ENCODE measurements at places on chromosomes 3 and 15. TPM values are rescaled to one million over a fixed set of nuclear protein-coding genes. Genes with fewer than 3 reads are reported as not detected.

Gene P2RY13
- total RNA-seq: 1.1 TPM

Gene SCAANT1
- not detected for total RNA-seq

Gene CHRM5
- not detected for total RNA-seq

Gene ZNF80
- not detected for total RNA-seq

Gene RTF1
- total RNA-seq: 31.5 TPM

Gene ZNF280D
- total RNA-seq: 60.8 TPM

Gene CKMT1B
- total RNA-seq: 0.31 TPM

Gene PIERCE2
- 6.4 TPM for total RNA-seq

Gene MCTP2
- 16.3 TPM for total RNA-seq

Gene ALDH1A3
- 1.8 TPM for total RNA-seq

Gene CA12
- 0.31 TPM for total RNA-seq

Gene TIMP4
- total RNA-seq: 34.3 TPM

Gene FOXB1
- not detected for total RNA-seq

Gene FAM107A
- total RNA-seq: 11.6 TPM

Gene CP
- 17.2 TPM for total RNA-seq

Gene RTP4
- total RNA-seq: 3.1 TPM

Gene ADGRG7
- not detected for total RNA-seq

Gene DAZL
- not detected for total RNA-seq

Gene CIDEC
- total RNA-seq: 0.43 TPM

Gene MAGI1
- total RNA-seq: 10.6 TPM

Gene GAP43
- 0.74 TPM for total RNA-seq

Gene XRN1
- total RNA-seq: 46.5 TPM

Gene KBTBD13
- not detected for total RNA-seq

Gene STRA6
- total RNA-seq: 0.27 TPM

Gene IQCB1
- total RNA-seq: 7.3 TPM

Gene TEX264
- total RNA-seq: 64.7 TPM

Gene GOLGA8Q
- total RNA-seq: 0.69 TPM

Gene CDHR4
- total RNA-seq: not detected

Data from adrenal gland (tissue), 19 donors.